T-helper 2 cell treated with Interferon-gamma antibody and Interleukin-4, amounts not matched to agents 5 μg/mL and 100 μg/mL, for 36 hours (primary cell): ENCODE measurements at places on chromosomes 16 and 17.

GRCh38 chr17:76254275-76254674 is 10.9 kb upstream of the UBALD2 start:
- H3K4me3 ChIP-seq = no peak overlapping the region
- H3K4me1 ChIP-seq = peaks cover 45% of the 10 kb centered on the region
- peaks cover 3% of the 10 kb centered on the region for H3K36me3 ChIP-seq

- DNase-seq = no peak
- no peaks in the 10 kb centered on the region for H3K27me3 ChIP-seq
- H3K4me1 ChIP-seq = peaks cover 5% of the 10 kb centered on the region
- H3K27ac ChIP-seq = no peak overlapping the region
- peaks cover 35% of the 10 kb centered on the region for H3K36me3 ChIP-seq
These were observed 4.3 kb downstream of the TUBG1 start for GRCh38 chr17:42613699-42614295.

DNA sequence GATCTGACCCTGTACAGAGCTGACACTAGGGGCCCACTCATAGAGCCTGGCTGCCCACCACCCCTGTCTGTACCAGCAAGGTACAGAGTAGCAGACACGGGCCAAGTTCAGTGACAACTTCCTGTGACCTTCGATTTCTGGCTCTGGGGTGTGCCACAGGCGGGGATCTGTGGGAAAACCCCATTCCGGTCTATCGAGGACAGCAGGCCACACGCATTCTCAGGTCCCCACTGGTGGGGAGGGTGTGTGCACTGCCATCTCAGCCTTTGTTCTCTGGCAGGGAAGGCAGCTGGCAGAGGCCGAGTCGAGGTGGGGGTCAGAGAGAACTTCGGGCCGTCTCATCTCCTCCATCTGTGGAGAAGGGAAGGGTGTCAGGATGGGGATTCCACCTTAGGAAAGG is 10.0 kb downstream of the NLE1 start:
- no peaks in the 10 kb centered on the region for H3K4me1 ChIP-seq
- no peak overlapping the region for H3K4me3 ChIP-seq
- H3K27me3 ChIP-seq = no peaks in the 10 kb centered on the region
- H3K36me3 ChIP-seq = peaks cover 41% of the 10 kb centered on the region

- H3K27me3 ChIP-seq = no peaks in the 10 kb centered on the region
- H3K4me1 ChIP-seq = peaks cover 60% of the 10 kb centered on the region
- no peak for DNase-seq
- no peak overlapping the region for H3K27ac ChIP-seq
- no peak overlapping the region for H3K4me3 ChIP-seq
These were observed 7.4 kb downstream of the CBFB start for GRCh38 chr16:67036323-67036741.

- H3K4me1 ChIP-seq = peaks cover 17% of the 10 kb centered on the region
- H3K36me3 ChIP-seq = peaks cover 25% of the 10 kb centered on the region
- peak overlapping the region; percentile 67 for H3K4me3 ChIP-seq
- peaks cover 7% of the 10 kb centered on the region for H3K27me3 ChIP-seq
These were observed 547 bp downstream of the RAB26 start for GRCh38 chr16:2148714-2149629.

GRCh38 chr17:6426356-6427101 is 8.4 kb downstream of the AIPL1 start:
- DNase-seq = no peak
- no peak overlapping the region for H3K4me3 ChIP-seq
- H3K4me1 ChIP-seq = peaks cover 12% of the 10 kb centered on the region
- H3K36me3 ChIP-seq = peaks cover 5% of the 10 kb centered on the region
- H3K27me3 ChIP-seq = peaks cover 53% of the 10 kb centered on the region

DNA sequence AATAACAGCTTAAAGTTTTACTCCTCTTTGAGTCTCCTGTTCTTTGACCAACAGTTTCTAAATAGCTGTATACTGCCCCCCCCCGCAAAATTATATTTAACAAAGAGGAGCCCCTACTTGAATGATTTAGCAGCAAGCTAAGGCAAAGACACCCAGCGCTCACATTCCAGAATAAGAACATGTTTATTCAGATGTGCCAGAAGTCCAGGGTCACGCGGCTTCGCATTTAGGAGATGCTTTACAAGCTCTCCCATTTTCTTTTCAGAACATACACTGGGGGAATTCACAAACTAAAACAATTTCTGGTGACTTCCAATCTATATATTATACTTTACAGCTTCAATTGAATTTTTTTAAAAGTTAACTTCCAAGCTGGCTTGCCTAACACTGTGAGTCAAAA is 5.3 kb downstream of the PLD6 start:
- H3K27me3 ChIP-seq = no peaks in the 10 kb centered on the region
- DNase-seq = no peak
- peaks cover 16% of the 10 kb centered on the region for H3K4me1 ChIP-seq

DNA sequence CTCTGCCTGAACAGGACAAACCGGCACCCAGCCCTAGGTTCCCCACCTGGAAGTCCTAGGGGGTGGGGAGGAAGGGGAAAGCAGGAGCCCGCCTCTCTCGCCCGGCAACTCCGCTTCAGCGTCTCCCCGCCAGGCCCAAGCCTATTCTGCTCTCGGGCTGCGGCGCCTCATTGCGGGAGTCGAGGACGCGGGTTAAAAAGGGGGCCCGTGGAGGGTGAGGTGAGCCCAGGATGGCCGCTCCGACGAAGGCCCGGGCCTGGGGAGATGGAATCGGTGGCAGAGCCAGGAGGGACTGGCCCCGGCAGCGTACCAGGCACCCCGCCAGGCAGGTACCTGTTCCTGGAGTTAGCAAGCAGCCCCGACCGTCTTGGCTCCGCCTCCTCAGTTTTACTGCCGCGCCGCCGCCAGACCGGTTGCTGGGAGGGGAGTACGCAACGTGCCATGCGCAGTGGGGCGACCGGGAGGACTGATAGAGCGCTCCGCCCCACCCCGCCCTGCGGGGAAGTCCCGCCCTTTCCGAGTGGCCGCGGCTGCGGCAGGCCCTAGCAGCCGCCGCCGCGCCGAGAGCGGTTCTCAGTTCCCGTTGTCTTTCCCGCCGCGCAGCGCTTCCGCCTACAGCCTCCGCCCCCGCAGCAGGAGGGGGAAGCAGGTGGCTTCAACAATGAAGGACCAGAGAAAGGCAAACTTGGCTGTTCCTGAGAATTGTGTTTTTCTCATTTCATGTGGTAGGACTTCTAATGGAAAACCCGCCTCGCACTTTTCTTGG is at the start of gene STRADA:
Gene STRADA, minus strand, starts transcription at position 392 of the 766 bp plus-strand sequence. CDS start 13,430 bp downstream, outside the sequence.
- peaks cover 19% of the 10 kb centered on the region for H3K36me3 ChIP-seq
- peaks cover 24% of the 10 kb centered on the region for H3K4me1 ChIP-seq
- peak within 1 kb of the TSS; percentile 98 for H3K4me3 ChIP-seq
- no peaks in the 10 kb centered on the region for H3K27me3 ChIP-seq
- peak within 1 kb of the TSS; percentile 99 for H3K27ac ChIP-seq

DNA sequence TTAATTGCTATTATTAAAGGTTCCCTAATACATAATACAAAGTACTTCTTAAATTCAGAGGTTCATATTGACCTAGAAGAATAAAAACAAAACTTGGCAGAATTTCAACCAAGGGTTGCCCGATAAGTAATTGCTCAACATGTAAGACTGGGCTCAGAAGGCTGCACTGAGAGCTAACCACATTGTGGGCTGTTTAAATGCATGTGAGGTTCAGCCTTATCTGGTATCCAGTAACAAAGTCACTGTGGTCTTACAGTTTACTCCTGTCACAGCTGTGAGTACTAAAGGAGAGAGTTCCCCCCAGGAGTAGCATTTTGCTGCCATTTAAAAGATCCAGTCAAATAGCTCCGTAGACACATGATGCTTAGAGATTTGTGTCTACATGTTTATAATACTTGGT is 1.6 kb upstream of the DHRS11 start:
- no peak overlapping the region for H3K4me3 ChIP-seq
- peaks cover 21% of the 10 kb centered on the region for H3K4me1 ChIP-seq

GRCh38 chr16:28587386-28587785 is 9.5 kb downstream of the SULT1A2 start:
- H3K36me3 ChIP-seq = peaks cover 40% of the 10 kb centered on the region
- DNase-seq = no peak
- H3K27me3 ChIP-seq = no peaks in the 10 kb centered on the region
- no peak overlapping the region for H3K4me3 ChIP-seq

DNA sequence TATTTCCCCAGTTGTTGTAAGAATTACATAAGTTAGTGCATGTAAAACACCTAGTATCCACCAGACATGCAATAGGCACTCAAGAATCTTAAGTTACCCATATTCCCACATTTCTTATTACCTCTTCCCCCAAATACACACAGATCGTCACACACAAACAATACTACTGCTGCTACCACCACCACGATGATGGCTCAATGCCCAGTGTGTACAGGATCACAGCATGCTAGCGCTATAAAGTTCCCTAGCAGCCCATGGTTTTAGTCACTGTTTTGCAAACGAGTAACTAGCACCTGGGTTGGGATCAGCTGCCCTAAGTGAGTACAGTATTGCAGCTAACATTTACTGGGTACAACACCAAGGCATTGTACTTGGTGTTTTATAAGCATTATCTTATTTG is 411.7 kb downstream of the UTP18 start:
- no peaks in the 10 kb centered on the region for H3K27me3 ChIP-seq
- peaks cover 4% of the 10 kb centered on the region for H3K4me1 ChIP-seq
- no peak for DNase-seq

DNA sequence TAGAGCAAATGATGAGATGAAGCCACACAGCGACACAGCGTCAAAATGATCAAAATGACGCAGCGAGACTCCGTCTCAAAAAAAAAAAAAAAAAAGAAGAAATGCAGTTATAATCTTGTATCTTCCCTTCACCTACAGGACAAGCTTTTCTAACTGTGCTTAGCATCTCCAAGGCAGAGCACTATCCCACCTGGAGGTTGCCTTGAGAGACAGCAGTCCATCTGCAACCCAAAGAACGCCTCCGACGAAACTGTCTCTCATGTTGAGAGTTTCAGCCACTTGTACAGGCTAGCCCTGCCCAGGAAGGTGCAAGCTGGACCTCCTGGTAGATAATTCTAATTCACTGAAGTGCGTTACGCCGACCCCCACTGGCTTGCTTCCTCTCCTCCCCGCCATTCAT is 46.7 kb upstream of the GCSH start:
- H3K4me3 ChIP-seq = no peak overlapping the region
- H3K36me3 ChIP-seq = no peaks in the 10 kb centered on the region
- no peaks in the 10 kb centered on the region for H3K4me1 ChIP-seq
- no peak overlapping the region for H3K27ac ChIP-seq
- DNase-seq = no peak

GRCh38 chr17:64223931-64224629 is 39.0 kb downstream of the TEX2 start:
- peaks cover 4% of the 10 kb centered on the region for H3K4me1 ChIP-seq
- H3K27ac ChIP-seq = no peak overlapping the region
- no peak for DNase-seq
- H3K4me3 ChIP-seq = no peak overlapping the region
- no peaks in the 10 kb centered on the region for H3K36me3 ChIP-seq

DNA sequence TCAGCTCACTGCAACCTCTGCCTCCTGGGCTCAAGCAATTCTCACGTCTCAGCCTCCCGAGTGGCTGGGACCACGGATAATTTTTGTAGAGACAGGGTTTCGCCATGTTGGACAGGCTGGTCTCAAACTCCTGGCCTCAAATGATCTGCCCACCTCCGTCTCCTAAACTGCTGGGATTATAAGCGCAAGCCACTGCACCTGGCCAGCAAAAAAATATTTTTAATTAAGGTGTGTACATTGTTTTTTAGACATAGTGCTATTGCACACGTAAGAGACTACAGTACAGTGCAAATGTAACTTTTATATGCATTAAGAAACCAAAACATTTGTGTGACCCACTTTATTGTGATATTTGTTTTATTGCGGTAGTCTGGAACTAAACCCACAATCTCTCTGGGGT is 49.0 kb downstream of the NACA2 start:
- H3K27me3 ChIP-seq = peaks cover 16% of the 10 kb centered on the region
- DNase-seq = no peak
- H3K27ac ChIP-seq = no peak overlapping the region
- H3K36me3 ChIP-seq = no peaks in the 10 kb centered on the region
- H3K4me3 ChIP-seq = no peak overlapping the region
